ENCODE measurements at places on chromosomes 7 and 10.

GRCh38 chr7:132782777-132783640 lies 206.7 kb upstream of the PLXNA4 start:
- no peak for DNase-seq

DNA sequence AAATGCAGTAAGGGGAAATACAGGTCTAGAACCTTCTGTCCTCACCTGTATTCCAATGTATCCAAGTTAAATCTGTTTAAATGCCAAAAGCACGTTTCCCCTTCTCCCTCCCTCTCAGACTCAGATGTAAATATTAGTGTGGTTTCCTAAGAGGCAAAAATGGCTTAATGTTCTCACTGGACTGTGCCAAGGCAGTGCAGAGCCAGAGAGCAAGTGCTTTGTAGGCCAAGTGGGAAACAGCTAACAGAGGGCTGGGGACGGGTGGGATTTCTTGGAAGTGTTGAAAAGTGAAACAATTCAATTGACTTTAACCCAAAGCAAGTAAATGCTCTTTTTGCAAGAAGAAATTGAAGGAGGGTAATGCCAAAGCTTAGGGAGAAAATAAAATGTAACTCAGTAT lies 103.1 kb downstream of the GSAP start:
- no peak for DNase-seq

DNA sequence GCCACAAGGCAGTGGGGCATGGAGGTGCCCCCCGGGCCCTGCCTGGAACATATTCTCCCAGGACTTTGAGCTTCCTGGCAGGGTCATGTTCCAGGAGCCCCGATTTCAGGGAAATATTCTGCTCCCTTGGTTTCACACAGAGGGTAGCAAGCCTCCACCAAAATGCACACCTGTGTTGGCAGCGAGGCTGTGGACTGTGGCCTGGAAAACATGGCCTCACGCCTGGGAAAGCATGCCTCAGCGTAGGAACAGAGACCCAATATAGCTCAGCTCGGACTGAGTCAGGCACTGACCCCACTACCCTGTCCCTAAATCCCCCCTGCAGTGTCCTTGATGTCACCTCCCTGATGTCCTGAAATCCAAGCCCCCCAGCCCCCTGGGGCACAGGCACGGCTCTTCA lies 92.0 kb downstream of the KCNMA1 start:
- DNase-seq: no peak

GRCh38 chr10:63423494-63423893 lies 42.3 kb downstream of the JMJD1C start:
- DNase-seq: no peak

DNA sequence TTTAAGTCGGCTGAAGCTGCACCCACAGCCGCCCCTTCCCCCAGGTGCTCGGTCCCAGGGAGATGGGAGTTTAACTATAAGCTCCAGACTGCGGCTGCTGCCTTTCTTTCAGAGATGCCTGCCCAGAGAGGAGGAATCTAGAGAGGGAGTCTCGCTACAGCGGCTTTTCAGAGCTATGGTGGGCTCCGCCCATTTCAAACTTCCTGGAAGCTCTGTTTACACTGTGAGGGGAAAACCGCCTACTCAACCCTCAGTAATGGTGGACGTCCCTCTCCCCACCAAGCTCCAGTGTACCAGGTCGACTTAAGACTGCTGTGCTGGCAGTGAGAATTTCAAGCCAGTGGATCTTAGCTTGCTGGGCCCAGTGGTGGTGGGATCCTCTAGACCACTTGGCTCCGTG lies 135.4 kb downstream of the CXCL12 start:
- no peak for DNase-seq

GRCh38 chr10:53957401-53957800 lies 843.6 kb downstream of the PCDH15 start:
- DNase-seq: no peak

DNA sequence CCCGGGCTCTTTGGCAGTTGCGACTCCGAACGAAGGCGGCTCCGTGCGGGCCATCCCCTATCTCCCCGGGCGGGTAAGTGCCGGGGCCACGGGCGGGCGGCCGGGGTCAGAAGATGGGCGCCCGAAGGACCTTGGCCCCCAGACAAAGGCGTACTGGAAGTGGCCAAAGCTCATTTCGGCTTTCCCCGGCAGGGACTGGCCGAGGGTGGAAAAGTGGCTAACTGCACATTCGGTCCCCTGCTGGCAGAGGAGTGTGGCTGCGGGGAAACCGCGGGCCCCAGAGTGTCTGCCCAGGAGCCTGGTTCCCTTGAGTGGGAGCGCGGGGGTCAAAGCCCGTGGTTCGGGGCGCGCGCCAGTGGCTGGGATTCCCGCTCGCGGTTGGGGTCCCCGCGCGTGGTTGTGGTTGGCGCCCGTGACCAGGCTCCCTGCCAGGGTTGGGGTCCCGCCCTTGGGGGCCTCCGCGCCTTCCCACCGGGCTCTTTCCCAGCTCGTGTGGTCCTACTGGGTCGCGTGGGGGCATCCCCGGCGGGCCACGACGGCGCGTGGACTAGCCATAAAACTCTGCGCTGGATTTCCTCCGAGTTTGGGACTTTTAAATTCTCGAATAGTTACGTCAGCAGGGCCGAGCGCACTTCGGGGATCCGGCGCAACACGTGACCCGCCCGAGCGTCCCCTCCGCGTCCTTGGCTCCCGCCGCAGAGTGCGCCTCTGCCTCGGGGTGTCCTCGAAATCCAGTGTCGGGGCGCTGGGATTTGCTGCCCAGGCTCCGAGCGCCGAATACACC lies 124.4 kb downstream of the TACC2 start:
- DNase-seq: no peak

DNA sequence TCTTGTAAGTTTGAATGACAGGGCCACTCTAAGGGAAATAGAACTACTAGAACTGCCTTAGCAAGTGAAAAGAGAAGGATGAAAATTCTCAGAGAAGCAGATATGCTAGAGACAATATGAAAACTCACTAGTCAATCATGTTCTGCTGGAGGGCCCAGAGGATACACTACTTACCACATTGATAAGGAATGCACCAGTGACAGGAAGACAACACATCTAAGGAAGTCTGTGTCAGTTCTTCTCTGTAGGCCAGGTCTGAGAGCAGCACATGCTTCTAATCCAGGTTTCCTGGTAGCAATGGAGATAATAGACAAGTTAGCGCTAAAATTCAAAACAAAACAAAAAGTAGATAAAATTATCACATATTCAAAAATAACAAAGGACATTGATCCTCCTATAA lies 235.2 kb upstream of the AKR1E2 start:
- DNase-seq: no peak

GRCh38 chr10:35903021-35903420 lies 260.9 kb upstream of the FZD8 start:
- no peak for DNase-seq

- no peak for DNase-seq
Measured at GRCh38 chr7:125780153-125780552, 850.5 kb upstream of the POT1 start.

DNA sequence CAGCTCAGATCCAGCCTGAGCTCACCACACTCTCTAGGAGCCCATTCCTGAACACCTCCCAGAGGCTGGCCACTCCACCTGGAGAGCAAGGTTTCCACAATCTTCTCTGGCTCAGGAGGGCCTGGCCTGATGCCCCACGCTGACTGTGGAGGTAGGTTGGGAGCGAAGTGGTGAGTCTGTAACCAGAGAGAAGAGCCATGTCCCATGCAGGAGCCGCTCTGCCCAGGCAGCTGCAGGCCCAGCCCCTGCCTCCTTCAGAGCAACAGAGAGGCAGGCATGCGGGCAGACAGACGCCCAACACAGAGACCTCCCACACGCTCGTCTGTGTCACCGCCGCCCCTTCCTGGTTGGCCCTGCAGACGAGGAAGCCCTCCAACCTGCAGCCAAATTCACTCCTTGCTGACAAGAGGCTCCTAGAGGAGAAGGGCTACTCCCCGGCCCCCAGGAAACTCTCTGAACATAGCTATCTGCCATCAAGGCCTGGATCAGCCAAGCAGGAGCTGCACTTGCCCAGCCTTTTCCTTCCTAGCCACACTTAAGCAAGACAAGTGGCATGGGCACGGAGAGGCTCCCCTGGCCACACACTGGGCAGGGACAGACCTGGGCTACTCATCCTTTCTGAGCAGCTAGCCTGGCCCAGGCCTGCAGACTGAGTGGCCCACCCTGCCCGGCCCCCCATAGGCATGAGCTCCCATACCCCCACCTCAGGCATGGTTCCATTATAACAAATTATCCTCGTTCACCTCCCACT lies 101.9 kb downstream of the GRID1 start:
- no peak for DNase-seq

- DNase-seq: no peak
Measured at GRCh38 chr7:141754939-141755338, 9.0 kb upstream of the TAS2R3 start.

- DNase-seq: no peak
Measured at GRCh38 chr10:103916876-103917275, 1.1 kb downstream of the STN1 start.

- DNase-seq: no peak
Measured at GRCh38 chr7:143452495-143452894, 9.2 kb downstream of the TAS2R60 start.

Measured in activated CD4-positive, alpha-beta T cell treated with anti-CD3 and anti-CD28 coated beads, Interleukin-2, amount 50 U/mL, for 4 hours (primary cell).